NCI-H1930 (cell line): ENCODE measurements at places on chromosomes 1 and 21.

GRCh38 chr1:41856151-41856943 lies 62.4 kb downstream of the HIVEP3 start:
- no peak for DNase-seq

GRCh38 chr1:43861988-43862735 lies 71.4 kb upstream of the ARTN start:
- no peak for DNase-seq

- DNase-seq: no peak
Observed at GRCh38 chr1:199866210-199866617, 161.3 kb upstream of the NR5A2 start.

DNA sequence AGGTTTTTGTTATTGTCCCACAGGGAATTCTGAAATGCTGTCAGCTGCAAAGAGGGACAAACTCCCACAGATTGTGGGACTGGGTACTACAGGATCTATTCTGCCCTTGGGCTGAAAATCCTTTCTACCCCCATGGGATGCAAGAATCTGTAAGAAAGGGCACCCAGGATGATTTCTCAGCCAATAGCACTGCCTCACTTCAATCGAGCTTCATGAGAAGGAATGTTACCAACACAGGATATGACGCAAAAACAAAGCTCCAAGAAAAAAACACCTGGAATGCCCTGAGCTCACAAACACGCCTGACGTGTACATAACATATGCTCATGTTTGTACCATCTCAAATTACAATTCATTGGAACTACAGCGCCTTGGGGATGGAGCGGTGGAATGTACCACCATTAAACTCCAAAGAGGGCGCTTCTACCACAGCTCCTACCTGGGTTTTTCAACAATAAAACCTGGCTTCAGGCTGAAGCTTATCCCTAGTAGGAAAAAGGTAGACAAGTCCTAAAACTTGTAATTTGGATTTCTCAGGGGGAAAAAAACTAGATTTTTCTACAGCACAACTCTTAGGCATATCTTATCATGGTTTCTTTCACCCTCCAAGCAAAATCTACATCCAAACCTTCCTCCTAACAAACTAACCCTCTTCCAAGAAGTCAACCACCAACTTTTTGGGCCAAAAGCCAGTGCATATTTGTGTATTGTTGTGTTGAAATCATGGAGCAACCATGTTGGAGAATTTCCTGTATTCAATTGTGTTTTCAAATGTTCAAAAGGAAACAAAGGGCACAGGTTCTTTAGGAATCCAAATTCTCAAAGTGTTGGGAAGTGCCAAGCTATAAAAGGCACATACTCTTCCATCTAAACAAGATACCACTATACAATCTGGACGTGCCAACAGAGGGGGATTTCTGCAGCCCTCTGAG lies 78.9 kb downstream of the TGFBR3 start:
- DNase-seq: no peak

DNA sequence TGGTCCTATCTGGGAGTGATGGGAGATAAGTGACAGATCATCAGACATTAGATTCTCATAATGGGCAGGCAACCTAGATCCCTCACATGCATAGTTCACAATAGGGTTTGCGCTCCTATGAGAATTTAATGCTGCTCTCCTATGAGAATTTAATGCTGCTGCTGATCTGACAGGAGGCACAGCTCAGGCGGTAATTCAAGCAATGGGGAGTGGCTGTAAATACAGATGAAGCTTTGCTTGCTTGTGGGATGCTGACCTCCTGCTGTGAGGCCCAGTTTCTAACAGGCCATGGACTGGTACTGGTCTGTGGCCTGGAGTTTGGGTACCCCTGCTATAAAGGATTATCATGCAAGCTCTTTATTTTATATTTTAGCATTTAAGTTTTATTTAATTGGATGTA lies 72.0 kb downstream of the ZMYM4 start:
- no peak for DNase-seq

- no peak for DNase-seq
Observed at GRCh38 chr1:21966247-21967000, 10.4 kb upstream of the CELA3B start.

DNA sequence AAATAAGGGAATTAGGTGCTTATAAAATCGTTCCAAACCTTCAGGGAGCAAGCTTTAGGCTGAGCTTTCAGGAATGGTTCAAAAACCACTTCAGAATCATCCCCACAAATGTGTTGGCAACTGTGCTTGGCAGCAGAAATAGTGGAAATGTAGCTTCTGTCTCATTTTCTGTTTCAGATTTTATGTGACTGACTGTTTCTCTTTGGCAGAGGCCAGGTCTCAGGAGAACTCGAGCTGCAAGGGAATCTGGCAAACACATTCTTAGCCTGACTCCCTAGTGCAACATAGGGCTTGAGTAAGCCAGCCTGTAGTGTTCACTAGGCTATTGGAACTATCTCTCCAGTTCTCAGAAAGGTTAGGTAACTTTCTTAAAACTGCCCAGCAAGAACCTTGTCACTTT lies 128.6 kb downstream of the PLA2G4A start:
- no peak for DNase-seq

- no peak for DNase-seq
Observed at GRCh38 chr1:119326251-119326650, 42.3 kb upstream of the HAO2 start.

- no peak for DNase-seq
Observed at GRCh38 chr1:209641832-209642172, 10.4 kb downstream of the LAMB3 start.

- DNase-seq: no peak
Observed at GRCh38 chr1:76090283-76091203, 16.0 kb downstream of the ST6GALNAC3 start.

DNA sequence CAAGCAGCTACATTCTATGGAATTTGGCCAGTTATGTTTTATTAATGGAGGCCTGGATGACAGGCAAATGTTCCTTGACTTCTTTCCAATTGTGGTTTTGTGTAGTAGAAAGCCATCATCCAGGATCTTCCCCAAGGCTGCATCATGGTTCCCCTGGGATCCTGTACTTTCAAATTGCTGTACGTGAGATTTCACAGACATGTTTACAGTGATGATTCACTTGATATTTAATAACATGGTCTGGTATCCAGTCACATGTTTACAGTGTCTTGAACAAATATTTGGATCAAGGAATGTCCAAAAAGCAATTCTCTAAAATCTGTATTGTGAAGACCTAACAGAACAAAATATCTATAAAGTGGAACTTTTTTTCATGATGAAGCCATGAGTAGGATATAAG lies 68.3 kb upstream of the ST6GALNAC3 start:
- no peak for DNase-seq
